ENCODE measurements at places on chromosomes 4 and X. TPM values are rescaled to one million over a fixed set of nuclear protein-coding genes. Genes with fewer than 3 reads are reported as not detected.

The MAGEA10 gene
- polyA plus RNA-seq: not detected

The GSX2 gene
- not detected for polyA plus RNA-seq

The ERCC6L gene
- 0.43 TPM for polyA plus RNA-seq

The SLC49A3 gene
- 0.52 TPM for polyA plus RNA-seq

The TMEM144 gene
- polyA plus RNA-seq: not detected

The SPANXB1 gene
- polyA plus RNA-seq: not detected

DNA sequence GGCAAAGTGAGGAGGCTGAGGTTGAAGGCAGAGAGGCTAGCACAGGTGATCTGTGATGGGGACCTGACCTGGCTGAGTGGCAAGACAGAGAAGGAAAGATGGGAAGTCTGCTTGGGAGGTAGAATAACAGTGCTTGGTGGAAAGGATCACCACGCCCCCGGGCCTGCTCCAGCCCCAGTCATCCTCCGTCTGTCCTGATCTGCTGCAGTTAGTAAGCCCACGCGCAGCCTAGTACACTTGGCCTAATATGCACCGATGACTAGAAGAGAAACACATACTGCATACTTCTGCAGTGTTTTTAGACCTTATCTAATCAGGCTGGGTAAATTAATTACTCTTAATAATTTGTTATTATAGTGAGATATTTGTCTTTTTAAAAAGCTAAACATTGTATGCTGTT is 103.7 kb upstream of the KLF3 start:
- no peak for DNase-seq

GRCh38 chr4:68655764-68656444 is 14.5 kb downstream of the UGT2B15 start:
- DNase-seq: no peak

DNA sequence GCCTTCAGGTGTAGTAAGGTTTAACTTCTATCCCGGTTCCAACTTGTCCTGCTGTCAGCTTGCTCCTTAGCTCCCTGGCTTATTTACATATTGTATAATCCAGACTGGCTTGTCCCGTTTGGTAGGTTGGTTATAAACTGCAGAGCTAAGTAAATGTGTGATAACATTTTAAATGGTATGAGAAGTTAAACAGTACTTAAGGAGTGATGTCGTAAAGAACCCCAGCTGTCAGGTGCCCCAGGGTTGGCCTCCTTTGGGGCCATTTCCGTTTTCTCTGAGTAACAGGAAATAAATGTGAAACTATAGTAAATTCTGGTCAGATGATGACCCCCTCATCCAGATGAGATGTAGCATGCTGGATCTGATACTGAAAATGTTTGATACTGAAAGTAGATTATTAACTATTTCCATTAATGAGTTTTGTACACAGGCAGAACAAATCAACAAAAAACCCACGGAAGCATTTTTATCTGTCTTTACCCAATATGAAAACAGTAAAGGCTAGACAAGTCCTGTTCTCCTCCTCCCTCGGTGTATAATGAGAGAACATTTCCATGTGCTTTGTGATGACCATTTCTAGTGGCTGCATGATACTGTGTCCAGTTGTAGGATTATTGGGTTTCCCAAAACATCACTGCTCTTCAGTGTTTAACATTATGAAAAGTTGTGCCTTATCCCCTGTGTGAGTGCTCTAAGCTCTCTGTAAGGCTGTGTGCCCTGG is 22.4 kb downstream of the GAB1 start:
- no peak for DNase-seq

DNA sequence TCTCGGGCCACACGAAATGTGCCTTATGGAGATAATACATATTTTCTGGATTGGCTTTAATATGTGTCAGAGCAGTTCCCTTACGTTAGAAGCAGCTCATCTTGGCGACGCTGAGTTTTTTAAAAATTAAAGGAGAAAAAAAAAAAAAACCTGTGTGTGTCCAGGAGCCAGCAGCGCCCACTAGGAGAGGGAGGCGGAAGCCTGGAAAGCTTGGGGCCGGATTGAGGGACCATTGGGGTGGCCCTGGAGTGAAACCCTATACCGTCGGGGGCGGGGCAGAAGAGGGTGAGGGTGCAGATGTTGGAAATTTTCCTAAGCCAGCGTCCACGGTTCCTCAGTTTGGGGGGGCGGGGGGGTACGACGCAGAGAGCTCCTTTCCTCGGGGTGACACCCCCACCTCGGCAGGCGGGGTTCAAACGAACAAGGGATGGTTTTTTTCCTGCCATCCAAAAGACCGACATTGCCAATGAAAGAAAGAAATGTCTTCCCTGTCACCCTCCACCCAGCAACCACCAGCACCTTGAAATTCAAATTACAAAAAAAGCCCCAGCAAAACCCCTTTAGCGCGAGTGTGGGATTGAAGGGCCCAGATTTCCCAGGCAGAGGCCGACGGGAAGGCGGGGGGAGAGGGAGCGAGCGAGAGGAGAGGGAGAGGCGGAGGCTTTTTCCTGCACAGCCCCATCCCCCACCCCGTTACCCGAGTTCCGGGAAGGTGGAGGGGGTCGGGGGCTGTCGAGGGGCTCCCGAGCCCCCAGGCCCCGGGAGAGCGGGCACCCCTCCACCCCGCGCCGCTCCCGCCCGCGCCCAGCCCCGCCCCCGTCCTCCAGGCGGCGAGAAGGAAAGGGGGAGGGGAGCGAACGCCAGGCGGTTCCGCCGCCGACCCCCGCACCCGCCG is 859 bp downstream of the SMARCA1 start:
- no peak for DNase-seq
